ENCODE measurements at places on chromosomes 16 and 17. TPM values are rescaled to one million over a fixed set of nuclear protein-coding genes. Genes with fewer than 3 reads are reported as not detected.

TBC1D3C gene
- not detected for total RNA-seq

GPR142 gene
- total RNA-seq: not detected

OR3A2 gene
- not detected for total RNA-seq

SKAP1 gene
- not detected for total RNA-seq

SGCA gene
- 2.9 TPM for total RNA-seq

ZG16 gene
- not detected for total RNA-seq

KRT27 gene
- total RNA-seq: 0.06 TPM

SPATA32 gene
- 0.17 TPM for total RNA-seq

ASGR1 gene
- total RNA-seq: 0.70 TPM

CSH1 gene
- not detected for total RNA-seq

SDR42E1 gene
- total RNA-seq: 1.6 TPM

CACNG1 gene
- total RNA-seq: 0.21 TPM

KRT33A gene
- total RNA-seq: not detected

TSPAN10 gene
- 4.4 TPM for total RNA-seq

PPY gene
- 0.44 TPM for total RNA-seq

ENPP7 gene
- not detected for total RNA-seq

IL34 gene
- 0.38 TPM for total RNA-seq

SLC47A1 gene
- 20.2 TPM for total RNA-seq

CLEC19A gene
- 0.10 TPM for total RNA-seq

ACSM2B gene
- total RNA-seq: not detected

NPW gene
- total RNA-seq: 0.40 TPM

CDH5 gene
- 0.23 TPM for total RNA-seq

NPIPA5 gene
- 0.90 TPM for total RNA-seq

ADORA2B gene
- 16.2 TPM for total RNA-seq

CDRT15 gene
- total RNA-seq: not detected

RAI1 gene
- total RNA-seq: 35.9 TPM

KIF18B gene
- 32.9 TPM for total RNA-seq

BCAR1 gene
- 106 TPM for total RNA-seq

NGFR gene
- total RNA-seq: 0.86 TPM

RECQL5 gene
- 28.8 TPM for total RNA-seq

KRTAP4-3 gene
- total RNA-seq: not detected

AIPL1 gene
- total RNA-seq: not detected

NDUFAB1 gene
- total RNA-seq: 149 TPM

CORO1A gene
- 2.7 TPM for total RNA-seq

SHPK gene
- total RNA-seq: 15.0 TPM

PITPNC1 gene
- total RNA-seq: 23.8 TPM

PMP22 gene
- total RNA-seq: 197 TPM

Measured in A549 treated with Hydrocortisone at 1 μM for 4 hours (cell line).